ENCODE measurements at places on chromosomes 7 and 10. TPM values are rescaled to one million over a fixed set of nuclear protein-coding genes. Genes with fewer than 3 reads are reported as not detected.

Gene FAM131B
- total RNA-seq, result 1.6 TPM

Gene RARRES2
- 82.6 TPM for total RNA-seq

Gene CPA4
- not detected for total RNA-seq

Gene MINPP1
- 28.3 TPM for total RNA-seq

Gene GPR26
- total RNA-seq, result not detected

Gene NUP205
- 37.3 TPM for total RNA-seq

DNA sequence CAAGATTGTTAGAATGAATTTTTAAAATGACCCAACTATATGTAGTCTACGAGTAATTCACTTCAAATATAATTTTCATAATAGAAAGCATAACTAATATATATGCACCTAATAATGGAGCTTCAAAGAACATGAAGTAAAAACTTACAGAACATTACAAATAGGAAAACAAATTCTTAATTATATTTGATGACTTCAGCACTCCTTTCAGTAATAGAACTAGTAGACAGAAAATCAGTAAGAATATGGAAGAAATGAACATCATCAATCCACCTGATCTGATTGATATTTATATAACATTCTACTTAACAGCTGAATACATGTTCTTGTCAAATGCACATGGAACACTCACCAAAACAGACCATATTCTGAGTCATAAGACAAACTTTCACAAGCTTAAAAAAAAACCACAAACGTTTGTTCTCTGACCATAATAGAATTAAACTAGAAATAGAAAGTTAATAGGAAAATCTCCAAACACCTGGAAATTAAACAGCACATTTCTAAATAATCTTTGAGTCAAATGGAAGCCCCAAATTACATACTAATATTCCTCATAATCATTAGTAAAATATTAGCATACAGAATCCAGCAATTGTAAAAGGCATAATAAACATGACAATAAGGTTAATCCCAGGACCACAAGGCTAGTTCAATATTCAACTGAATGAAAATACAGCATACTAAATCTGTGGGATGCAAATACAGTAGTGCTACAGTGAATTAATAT, 48.0 kb downstream of the BRAF start:
- no peak for DNase-seq

DNA sequence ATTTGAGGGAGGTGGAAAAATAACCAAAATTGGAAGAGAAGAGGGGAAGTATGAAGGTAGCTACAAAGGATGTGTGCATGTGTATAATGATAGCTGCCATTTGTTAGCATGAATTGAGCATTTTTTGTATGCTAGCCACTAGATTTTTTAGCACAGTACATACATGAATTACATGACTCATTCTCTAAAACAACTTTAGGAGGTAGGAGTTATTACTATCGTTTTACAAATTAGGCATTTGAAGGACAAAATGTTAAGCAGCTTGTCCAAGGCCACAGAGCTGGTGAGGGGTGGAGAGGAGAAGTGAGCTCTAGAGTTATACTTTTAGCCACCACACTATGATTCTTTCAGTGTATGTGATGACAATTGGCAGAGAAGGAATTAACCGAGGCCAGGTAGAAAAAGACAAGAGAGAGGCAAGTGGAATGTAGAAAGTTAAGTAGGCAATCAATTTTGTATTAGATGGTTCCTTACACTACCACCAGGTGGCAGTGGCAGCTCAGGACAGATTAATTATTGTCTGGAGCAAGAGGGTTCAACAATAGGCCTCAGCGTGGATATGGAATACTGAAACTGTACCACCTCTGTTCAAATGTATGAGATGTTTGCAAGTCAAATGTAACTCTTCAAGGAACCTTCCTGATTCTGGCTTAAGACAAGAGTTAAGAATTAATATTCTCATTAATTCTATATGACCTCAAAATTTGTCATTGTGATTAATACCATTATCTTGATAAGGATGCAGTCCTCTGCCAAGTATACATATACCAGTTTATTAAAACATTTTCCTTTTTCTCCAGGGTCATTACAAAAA, 128.0 kb downstream of the MBL2 start:
- peak; percentile 68 for DNase-seq

DNA sequence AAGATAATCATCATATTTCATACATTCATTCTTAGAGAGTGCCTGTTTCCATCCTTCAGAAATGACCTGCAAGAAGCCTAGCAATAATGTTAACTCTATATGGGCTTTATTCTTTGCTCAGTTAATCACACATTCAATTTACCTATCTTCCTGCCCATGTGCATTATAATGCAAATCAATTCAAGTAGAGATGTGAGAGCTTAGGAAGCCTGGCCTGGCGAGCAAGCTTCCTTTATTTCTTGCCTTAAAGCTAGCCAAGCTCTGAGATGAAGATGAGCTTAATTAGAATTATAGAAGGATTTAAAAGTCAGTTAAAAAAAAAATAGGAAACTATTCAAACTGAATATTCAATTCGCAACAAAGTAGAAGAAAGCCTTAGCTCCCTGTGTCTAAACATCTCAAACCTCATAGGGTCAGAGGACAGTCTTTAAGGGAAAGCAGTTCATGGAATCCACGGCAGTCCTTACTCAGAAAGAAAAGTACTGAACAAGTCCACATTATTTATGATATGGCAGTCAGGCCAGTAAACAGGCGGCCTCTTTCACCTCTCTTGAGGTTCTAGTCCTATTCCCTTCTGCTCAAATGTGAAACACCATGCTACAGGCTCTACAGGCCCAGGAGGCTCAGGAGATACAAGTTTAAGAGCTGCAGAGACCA, 214.1 kb downstream of the TFEC start:
- no peak for DNase-seq

DNA sequence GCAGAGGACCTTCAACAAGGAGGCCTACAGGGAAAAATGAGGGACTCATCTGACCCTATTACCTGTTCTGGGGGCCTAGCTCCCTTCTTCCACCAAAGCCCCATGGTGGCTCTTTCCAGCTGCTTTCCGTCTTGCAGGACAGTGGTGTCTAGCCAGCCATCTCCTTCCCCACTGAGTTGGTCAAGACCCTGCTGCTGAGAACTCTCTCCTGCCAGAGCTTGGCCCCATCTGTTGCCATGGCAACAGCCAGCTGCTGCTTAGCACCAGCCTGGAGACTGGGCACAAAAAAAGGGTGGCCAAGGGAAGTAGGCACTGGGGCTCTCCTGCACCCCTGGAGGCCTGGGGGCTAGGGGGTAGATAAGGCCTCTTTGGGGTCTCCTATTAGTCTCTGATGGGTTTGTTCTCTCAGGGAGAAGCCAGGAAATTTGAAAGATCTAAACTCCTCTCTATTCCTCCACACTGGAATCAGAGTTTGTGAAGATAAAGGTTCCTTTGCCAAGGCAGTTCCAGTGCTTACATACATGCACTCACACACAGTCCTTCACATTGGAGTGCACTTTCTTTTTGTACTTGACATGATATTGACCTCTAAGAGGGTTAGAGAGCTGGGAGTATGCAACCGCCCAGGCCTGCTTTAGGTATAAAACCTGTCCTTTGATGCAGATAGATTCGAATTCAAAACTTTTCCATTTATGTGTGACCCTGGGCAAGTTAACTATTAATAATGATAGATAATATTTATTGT, 15.8 kb downstream of the TSPAN33 start:
- no peak for DNase-seq

DNA sequence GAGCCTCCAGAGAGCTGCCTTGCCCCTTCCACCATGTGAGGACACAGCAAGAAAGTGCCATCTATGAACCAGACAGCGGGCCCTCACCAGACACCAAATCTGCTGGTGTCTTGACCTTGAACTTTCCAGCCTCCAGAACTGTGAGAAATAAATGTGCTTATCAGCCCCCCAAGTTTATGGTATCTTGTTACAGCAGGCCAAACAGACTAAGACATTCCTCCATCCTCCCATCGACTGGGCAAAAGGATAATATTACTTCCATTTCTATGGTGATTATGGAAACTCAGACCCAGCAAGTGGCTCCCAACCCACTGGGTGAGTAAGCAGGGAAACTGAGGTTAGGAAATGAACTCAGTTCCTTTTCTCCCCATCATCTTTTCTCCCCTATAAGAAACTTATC, 288.4 kb downstream of the KCNMA1 start:
- no peak for DNase-seq

Measured in mucosa of descending colon (tissue), 3 donors.